ELF-1 (cell line): ENCODE measurements at places on chromosomes 2 and 18.

GRCh38 chr2:25877431-25878360 lies 591 bp downstream of the ASXL2 start:
- DNase-seq: peak; percentile 82

DNA sequence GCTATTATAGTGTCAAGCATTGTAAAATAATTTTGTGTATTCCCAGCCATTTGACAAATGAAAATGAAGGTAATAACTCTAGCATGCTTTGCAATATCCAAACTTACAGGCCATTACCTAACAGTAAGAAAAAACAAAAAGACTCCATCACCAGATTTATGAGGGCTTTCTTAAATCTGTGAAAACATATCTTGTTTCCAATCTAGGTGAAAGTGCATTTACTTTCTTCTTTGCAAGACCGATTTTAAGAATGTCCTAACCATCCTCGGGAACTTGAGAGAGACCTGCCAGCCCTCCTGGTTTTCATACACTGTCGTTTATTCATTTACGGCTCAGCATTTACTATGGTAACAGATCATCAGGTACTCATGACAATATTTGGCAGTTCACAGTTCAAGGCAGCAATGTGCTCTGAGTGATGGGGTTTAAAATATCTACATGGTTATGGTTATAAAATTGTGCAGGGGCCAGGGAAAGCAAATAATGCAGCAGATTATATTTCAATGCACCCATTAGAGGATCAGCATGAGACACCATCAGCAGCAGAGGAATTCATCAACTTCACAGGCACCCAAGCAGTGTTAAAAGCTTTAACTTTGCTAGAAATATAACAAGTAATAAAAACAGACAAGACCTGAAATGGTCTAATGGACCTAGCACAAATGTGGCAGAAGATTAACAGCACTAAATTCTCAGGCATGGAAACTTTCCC lies 34.4 kb upstream of the PARD3B start:
- no peak for DNase-seq

DNA sequence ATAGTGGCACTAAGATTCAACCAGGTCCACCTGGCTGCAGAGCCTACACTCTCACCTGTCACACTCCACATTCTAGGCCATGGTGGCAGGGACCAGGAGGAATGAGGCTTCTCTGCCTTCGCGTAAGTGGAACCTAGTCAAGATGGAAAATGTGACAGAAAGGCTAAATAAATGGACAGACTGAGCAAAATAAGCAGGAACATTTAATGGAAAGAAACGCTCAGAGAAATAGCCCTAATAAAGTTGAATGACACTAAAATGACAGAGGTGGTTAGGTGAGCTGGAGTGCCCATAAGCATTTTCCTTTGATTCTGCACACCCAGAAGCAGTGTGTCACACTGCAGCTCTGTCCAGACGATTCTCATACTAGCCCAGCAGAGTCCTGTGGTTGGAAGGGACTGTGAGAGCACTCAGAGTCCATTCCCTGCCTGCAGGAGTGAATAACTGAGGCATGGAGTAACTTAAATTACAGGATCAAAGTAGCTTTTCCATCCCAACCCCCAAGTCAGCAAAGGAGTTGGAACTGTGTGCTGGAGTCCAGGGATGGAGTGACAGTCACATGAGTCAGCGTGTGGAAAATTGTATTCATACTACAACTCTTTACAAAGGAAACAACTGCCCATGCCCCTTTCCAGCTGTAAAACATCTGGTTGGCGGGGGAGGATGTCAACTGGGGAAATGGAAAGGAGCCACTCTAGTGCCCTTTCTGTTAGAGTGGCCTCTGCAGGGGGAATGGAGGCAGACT lies 105.4 kb upstream of the LGALSL start:
- no peak for DNase-seq

DNA sequence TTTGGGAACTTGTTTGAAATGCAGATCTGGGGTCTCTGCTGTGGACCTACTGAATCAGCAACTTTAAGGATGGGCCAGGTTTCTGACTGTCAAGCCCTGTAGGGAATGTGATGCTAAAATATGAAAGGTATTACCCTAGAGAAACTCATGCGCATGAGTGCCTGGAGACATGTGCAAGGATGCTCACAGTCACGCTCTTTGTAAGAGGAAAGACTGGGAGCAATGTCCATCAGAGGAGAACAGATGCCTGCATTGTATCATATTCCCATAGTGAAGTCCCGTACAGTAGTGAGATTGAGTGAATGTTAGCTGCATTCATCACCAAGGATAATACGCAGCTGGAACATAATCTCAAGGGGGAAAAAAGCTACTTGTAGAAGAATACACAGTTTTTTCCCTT lies 14.1 kb downstream of the ZNF407 start:
- no peak for DNase-seq

GRCh38 chr2:190355968-190356644 lies 12.7 kb downstream of the INPP1 start:
- no peak for DNase-seq
